ENCODE measurements at places on chromosomes 1 and 21.
A peak's percentile ranks its signal among the peaks of the same experiment; 100 is the strongest.

- no peak for DNase-seq
Measured at GRCh38 chr21:25420831-25421230, 186.4 kb downstream of the MRPL39 start.

- DNase-seq = no peak
Measured at GRCh38 chr1:78210175-78210574, 164.4 kb downstream of the GIPC2 start.

GRCh38 chr21:35529171-35529863 is 480.2 kb upstream of the RUNX1 start:
- DNase-seq = peak; percentile 37

DNA sequence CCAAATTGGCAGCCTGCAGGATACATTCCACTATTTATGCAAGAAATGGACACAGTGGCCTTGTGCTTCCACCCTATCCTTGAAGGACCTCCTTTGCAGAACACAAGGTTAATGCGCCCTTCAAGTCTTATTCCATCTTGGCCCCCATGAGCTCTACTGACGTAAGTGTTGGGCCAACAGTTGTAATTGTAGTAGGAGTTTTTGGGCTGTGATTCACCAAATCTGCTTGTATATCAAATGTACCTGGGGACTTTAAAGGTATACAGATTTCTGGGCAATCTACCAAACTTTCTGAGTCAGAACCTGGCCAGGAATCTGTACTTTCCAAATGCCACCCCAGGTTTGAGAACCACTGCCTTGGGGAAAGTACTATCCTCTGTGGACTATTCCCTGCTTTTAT is 100.9 kb upstream of the MARK1 start:
- no peak for DNase-seq

- no peak for DNase-seq
Measured at GRCh38 chr1:224459966-224460365, 25.4 kb upstream of the WDR26 start.

- DNase-seq = no peak
Measured at GRCh38 chr21:23578027-23578426, 2029.3 kb downstream of the MRPL39 start.

GRCh38 chr1:21496886-21497285 is 12.3 kb upstream of the ALPL start:
- no peak for DNase-seq

GRCh38 chr1:238652346-238652968 is 733.9 kb upstream of the CHRM3 start:
- DNase-seq = no peak

DNA sequence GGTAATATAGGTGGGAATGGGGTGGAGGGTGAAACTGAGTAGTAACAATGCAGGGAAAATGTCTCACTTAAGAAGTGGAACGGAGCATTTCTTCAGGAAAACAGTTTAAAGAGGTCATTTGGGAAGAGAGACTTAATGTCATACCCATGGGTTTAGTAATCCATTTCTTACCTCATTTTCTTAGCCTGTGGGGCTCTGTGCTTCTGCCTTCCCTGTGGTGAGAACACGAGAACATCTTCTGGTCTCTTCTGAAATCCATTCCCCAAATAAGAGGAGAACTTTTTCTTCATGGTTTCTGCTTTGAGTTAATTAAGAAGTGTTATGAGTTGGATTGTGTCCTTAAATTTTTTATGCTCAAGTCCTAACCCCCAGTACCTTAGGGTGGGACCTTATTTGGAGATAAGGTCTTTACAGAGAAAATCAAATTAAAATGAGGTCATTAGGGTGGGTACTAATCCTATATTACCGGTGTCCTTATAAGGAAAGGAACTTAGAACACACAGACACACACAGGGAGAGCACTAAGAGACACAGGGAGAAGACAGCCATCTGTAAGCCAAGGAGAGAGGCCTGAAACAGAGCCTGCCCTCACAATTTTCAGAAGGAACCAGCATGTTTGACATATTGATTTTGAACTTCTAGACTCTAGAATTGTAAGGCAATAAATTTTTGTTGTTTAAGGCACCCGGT is 5.4 kb downstream of the CCDC190 start:
- no peak for DNase-seq

DNA sequence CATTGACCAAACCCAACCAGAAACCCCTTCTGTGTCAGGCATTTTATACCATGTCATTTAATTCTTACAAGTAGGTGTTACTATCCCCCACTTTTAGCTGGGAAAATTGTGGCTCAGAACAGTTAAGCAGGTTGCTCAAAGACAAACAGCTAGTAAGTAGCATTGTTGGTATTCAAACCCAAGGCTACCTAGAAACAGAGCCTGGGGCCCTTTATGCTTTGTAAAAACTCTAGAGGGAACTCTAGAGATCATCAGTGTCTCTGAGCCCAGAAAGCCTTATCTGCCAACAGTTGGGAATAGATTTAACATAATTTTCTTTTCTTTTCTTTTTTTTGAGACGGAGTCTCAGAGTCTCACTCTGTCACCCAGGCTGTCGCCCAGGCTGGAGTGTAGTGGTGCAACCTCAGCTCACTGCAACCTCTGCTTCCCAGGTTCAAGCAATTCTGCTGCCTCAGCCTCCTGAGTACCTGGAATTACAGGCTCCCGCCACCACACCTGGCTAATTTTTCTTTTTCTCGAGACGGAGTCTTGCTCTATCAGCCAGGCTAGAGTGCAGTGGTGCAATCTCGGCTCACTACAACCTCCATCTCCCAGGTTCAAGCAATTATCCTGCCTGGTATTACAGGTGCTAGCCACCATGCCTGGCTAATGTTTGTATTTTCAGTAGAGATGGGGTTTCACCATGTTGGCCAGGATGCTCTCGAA is 48.5 kb upstream of the OSBPL9 start:
- no peak for DNase-seq

GRCh38 chr1:170354246-170354645 is 177.7 kb upstream of the GORAB start:
- no peak for DNase-seq

- DNase-seq = no peak
Measured at GRCh38 chr21:27756191-27756590, 789.3 kb upstream of the ADAMTS5 start.

GRCh38 chr1:206002160-206002559 is 1.0 kb downstream of the RAB7B start:
- no peak for DNase-seq

- no peak for DNase-seq
Measured at GRCh38 chr1:93440706-93441105, 7.2 kb upstream of the FNBP1L start.

DNA sequence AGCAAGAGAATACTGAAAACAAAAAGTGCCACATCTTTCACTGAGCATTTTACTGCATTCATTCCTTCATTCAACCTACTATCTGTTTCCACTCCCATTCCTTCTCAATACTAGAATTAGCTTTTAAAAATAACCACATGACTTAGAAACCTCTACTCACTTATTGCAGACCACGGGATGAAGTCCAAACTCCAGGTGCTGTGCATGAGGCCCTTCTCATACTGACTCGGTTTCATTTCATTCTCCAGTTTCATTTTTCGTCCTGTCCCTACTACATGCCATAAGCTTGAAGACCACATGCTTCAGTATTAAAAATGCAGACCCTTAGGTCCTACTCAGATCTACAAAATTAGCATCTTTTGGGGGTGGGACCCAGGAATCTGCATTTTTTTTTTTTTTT is 2.3 kb upstream of the BACH1 start:
- no peak for DNase-seq

DNA sequence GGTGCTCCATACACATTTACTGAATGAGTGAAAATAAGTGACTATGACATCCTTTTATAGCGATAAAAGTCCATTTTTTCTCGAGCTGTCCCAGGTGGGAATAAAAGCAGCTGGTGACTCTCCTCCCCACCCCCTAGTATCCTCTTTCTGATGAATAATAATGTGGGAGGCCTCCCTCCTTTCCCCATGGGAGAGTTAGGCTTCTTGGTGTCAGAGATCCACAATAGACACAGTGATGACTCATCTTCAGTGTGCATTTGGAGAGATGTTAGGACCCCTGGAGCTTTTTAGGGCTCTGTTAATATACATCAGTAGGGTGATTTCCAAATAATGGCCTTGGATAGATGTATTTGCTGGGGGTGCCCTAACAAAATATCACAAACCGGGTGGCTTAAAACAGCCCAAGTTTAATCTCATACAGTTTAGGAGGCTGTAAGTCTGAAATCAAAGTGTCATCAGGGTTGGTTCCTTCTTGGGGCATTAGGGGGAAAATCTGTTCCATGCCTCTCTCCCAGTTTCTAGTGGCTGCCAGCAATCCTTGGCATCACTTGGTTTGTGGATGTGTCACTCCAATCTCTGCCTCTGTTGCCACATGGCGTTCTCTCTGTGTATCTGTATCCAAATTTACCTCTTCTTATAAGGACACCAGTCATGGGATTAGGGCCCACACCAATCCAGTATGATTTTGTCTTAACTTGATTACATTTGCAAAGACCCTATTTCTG is 4.4 kb upstream of the PHC2 start:
- DNase-seq = no peak

DNA sequence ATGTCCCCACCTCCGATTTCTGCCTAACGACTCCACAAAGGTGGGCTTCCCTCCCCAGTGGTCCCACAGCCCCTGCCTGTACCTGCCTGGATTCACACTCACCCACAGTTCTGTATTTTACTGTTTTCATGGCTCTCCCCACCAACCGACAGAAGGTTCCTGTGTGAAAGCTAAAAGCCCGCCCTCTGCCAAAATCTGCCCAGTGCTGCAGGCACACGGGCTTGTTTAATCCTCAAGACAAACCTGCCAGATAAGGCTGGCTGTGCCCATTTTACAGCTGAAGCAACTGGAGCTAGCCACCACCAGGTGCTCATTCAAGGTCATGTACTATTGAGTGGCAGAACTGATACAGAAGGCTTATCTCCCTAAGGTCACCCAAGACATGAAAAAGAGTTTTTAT is 114.5 kb downstream of the HIVEP3 start:
- peak; percentile 47 for DNase-seq

GRCh38 chr1:155591770-155592169 is 18.2 kb upstream of the MSTO1 start:
- DNase-seq = peak; percentile 71

DNA sequence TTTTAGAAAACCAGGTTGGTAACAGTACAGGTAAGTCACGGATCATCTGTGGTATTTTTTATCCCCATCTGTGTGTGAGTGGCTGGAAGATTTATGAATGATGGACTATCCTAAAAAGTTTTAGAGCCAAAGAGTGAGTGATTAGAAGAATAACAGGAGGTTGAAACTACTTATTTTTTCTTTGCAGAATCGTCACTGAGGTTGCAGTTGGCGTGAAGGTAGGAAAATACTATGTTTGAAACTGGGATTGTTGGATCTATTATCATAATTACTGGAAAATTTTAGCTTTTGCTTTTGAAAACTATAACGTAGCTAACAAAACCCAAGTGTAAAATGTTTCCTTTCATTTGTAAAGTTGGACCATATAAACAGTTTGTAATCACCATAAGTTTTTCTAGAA is 1.8 kb downstream of the PTBP2 start:
- DNase-seq = no peak

- DNase-seq = no peak
Measured at GRCh38 chr1:172376431-172376830, 44.1 kb upstream of the C1orf105 start.

DNA sequence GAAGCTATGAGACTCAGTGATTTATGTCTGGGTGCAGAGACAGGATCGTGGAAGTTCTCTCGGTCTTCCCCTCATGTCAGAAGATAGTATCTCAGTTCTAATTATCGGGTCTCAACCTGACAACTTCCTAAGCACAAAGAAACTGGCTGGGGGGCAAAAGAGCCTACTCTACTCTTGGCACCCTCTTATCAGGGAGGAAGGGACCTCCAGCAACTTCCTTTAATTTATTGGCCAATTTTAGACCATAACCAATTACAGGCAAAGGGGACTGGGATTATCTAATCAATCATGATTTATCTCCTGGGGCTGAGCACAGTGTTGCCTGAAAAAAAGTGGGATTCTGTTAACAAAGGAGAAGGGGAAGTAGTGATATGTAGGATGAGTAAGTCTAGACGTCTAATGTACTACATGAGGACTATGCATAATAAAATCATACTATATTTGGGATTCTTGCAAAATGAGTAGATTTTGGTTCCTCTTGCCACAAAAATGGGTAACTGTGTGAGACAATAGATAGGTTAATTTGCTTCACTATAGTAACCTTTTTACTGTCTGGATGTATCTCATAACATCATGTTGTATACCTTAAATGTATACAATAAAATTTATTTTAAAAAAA is 98.8 kb downstream of the ZFYVE9 start:
- DNase-seq = no peak

DNA sequence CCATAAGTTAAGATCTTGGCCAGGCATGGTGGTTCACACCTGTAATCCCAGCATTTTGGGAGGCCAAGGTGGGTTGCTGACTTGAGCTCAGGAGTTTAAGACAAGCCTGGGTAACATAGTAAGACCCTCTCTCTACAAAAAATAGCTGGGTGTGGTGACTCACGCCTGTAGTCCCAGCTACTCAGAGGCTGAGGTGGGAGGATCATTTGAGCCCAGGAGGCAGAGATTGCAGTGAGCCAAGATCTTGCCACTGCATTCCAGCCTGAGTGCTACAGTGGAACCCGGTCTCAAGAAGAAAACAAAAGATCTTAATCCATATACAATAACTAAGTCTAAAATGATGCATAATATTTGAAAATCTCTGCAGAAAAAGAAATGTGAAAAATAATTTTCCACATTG is 165.5 kb upstream of the NR5A2 start:
- no peak for DNase-seq

GRCh38 chr21:43681650-43682049 is 22.3 kb downstream of the RRP1B start:
- no peak for DNase-seq

DNA sequence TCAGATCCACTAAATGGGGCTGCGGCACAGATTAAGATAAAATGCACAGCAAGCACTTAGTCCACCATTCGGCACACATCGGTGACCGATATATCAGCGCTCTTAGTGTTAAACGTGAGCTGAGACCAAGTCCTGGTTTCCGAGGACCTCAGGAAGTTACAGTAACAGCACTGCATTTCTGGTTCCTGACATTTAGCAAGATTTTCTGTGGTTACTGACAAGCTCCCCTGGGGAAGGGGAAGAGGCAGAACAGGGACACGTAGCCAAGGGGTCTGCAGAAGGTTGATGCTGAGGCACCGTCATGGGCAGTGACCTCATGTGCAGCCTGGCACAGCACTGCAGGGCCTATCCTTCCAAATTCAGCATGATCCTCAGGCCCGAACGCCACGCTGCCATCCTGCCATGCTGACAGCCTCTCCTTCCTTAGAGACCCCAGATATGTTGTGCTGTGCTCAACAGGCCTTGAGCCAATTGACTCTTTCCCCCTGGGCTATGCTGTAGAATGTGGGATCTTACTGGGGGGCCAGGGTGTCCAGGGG is 13.4 kb upstream of the PEF1 start:
- no peak for DNase-seq
